Progenitor cell of endocrine pancreas (in vitro differentiated cells): ENCODE measurements at places on chromosomes 16 and 17.

DNA sequence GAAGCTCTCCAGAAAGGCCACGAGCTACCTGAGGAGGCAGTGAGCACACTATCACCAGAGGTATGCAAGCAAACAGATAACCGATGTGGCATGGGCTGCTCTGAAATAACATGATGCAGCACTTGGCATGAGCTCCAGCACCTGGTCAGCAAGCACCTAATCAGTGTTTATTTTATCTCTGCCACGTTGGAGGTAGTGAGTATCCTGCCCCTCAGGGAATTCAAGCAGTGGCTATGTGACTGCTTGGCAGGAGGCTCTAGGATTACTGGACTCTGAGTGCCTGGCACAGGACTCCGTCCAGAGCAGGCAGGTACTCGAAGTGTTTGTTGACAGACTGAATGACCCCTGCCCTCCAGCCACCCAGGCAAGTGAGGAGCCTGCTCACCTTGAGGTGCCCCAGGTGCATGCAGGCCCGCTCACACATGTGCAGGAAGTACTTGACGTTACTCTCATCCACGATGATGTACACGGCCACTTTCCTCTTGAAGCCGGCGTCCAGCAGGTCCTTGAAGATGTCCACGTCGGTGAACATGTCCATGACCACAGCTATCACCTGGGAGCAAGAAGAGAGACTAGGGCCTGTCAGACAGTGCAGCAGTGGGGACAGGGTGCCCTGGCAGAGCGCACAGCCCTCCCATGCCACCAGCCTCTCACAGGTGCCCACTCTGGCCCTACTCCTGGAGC, 16.6 kb downstream of the FAM83G start:
- DNase-seq = no peak

DNA sequence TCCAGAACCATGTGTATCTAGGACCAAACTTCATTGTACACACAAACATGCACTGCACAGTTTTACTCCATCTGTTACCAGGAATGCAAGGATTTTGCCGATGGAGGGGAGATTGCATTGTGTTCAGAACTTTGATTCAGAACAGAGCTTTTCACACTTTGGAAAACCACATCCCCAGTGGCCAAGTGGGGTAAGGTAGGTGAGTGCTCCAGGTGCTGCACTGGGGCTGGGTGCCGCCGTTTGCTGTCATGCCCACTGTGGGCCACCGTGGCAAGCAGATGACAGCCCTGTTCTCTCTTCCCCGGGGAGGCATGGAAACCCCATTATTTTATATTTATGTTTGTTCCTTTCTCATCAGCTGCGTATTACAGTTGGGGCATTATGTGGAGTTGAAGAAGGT, 29.3 kb upstream of the JPH3 start:
- no peak for DNase-seq

DNA sequence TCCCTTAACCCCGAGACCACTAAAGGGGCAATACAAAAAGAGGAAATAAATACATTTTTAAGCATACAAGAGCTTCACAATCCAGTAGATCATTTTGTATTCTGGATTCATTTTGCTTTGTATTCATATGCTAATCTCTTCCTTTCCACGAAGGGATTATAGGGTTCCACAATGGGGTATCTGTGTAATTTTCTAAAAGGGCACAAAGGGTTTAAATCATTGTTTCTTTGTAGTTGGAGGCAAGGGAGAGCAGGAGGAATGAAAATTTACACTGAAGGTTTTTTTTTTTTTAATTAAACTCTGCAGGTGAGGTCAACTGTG, 592 bp upstream of the NUFIP2 start:
- DNase-seq = no peak

DNA sequence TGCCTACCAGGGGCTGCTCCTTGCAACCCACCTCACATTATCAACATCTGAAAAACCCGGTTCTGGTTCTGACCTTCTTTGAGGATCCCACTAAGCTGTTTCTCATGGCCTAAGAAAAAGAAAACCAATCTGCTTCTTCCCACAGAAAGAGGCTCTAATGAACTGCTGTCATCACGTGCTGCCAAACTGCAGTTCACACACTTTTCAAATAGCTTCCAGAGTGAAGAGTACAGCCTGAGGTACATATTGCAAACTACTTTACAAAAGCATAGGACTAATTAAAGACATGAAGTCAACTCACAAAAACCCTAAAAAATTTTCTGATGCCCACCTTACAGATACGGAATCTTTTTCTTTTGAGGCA, 36.7 kb downstream of the SMG6 start:
- DNase-seq = no peak

- no peak for DNase-seq
These were observed 96.9 kb downstream of the C16orf78 start for GRCh38 chr16:49470513-49470991.

- no peak for DNase-seq
These were observed 12.1 kb downstream of the NHERF1 start for GRCh38 chr17:74760404-74761105.

GRCh38 chr17:70658317-70658716, 489.0 kb downstream of the KCNJ2 start:
- DNase-seq = no peak

DNA sequence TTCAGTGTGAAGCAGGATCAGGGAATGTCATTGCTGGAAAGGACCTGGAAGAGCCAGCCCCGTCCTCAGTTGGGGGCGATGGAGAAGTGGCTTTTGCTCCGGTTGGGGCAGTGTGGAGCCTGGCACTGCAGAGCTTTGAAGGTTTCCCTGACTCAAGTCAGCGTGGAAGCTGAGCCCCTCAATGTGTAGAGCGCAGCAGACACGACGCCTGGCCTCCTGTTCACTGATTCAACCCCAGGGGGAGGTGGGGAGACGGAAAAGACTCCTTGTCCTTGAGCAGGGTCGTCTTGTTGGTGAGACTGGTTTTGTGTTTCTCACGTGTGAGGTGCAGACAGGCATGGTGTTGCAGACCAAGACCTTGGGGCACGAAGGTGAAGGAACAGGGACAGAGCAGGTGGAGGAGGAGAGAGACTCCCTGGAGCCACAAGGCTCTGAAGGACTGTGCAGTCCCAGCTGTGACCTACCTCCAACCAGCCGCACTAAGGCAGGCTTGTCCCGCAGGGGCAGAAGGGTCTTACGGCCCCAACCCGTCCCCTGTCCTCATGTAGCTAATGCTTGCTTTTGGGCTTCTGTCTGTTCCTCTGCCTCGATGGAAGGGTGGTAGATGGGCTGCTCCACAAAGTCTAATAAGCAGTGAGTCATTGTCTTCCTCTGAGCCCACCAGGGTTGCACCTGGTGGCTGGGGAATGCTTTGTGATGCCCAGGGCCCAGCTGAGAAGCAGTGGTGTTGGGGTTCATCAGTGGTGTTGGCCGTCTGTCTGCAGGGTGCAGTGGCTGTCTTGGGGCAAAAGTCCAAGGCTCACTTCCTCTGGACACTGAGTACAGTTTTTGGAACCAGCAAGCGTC, 47.8 kb downstream of the MPRIP start:
- DNase-seq = no peak

- DNase-seq = no peak
These were observed 72.5 kb upstream of the CBX4 start for GRCh38 chr17:79911430-79912399.

- no peak for DNase-seq
These were observed 5.5 kb downstream of the MYO19 start for GRCh38 chr17:36529121-36529520.

DNA sequence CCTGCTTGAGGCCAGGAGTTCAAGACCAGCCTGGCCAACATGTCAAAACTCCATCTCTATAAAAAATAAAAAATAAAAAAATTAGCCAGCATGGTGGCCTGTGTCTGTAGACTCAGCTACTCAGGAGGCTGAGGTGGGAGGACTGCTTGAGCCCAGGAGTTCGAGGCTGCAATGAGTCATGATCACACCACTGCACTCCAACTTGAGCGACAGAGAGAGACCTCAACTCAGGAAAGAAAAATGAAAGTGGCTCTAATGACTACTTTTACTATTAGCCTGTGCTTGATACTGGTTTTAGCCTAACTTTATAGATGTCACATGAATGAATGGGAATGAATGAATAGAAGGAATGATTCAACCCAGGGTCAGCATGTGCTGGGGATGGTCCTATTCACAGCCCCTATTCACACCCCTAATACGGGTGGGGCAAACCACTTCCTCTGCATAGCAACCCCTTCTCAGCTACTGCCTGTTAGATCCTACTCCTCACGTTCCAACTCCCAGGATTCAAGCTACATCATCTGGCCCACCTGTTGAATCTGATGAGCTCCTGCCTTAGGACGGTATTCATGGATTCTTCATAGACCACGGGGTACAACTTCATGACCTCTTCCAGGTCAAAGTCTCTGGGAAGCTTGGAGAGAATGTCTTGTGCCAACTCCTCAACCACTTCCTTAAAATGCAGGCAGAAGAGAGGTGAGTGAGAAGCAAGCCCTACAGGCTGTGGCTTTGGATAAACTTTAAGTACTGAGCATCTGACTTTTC, 40.5 kb downstream of the LYRM1 start:
- DNase-seq = no peak

GRCh38 chr17:2179615-2180295, 123.8 kb downstream of the SMG6 start:
- no peak for DNase-seq

- no peak for DNase-seq
These were observed 15.8 kb upstream of the CCL5 start for GRCh38 chr17:35895636-35896587.

- DNase-seq = no peak
These were observed 3.1 kb downstream of the NETO2 start for GRCh38 chr16:47140686-47141085.

DNA sequence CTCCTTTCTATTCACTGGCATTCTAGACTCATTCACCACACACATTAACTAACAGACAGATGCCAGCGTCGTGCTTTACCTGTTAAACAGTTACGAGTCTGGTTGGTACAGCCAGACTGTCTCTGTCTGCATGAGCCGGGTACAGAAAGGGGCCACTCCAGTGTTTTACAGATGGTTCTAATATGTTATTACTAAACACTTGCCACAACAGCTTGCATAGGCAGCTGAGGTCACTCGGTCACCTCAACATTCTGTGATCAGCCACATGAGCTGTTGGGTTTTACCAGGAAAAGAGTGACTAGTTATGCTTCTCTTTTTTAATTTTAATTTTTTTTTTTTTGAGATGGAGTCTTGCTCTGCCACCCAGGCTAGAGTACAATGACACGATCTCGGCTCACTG, 25.2 kb downstream of the CD300A start:
- no peak for DNase-seq

- no peak for DNase-seq
These were observed 72.7 kb downstream of the SOX9 start for GRCh38 chr17:72193391-72194106.

GRCh38 chr17:48627623-48628521, 1.7 kb upstream of the HOXB9 start:
- DNase-seq = no peak

- no peak for DNase-seq
These were observed 56.8 kb downstream of the ANKFY1 start for GRCh38 chr17:4206962-4207361.

DNA sequence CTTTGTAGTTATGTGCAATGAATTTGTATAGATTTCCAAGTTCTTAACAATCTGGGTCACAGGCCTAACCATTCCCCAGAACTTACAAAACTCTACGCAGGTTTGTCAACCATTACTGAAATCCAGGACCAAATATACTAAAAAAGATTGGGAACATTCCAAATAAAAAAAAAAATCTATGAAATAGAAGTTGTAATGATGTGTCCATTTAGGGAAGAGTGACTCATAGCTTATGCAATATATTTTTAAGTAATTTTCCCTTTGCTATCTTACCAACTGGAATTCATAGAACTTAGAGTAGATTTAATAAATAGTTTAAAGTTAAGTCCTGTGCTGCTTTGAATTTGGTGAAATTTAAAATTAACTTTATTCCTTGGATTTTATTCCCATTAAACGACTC, 393.2 kb downstream of the PMP22 start:
- DNase-seq = no peak

DNA sequence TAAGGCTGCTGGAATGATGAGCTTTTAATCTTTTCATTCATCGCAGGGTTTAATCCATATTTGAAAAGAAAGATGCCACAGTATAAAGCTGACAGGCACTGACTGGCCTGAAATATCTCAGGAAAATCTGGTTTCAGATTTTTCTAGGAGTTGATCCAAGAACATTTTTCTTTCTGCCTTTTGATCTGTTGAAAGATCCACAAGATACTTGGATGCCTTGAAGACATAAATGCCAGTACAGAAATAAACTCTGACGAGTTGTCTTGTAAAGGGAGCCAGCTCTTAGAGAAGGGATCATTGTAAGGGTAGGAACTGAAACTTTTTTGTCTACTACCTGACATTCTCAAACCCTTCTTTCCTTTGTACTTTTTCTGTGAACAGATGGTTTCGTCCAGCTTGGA, 25.4 kb upstream of the KRT20 start:
- DNase-seq = no peak

GRCh38 chr16:53285236-53285635, 149.0 kb upstream of the RBL2 start:
- no peak for DNase-seq

DNA sequence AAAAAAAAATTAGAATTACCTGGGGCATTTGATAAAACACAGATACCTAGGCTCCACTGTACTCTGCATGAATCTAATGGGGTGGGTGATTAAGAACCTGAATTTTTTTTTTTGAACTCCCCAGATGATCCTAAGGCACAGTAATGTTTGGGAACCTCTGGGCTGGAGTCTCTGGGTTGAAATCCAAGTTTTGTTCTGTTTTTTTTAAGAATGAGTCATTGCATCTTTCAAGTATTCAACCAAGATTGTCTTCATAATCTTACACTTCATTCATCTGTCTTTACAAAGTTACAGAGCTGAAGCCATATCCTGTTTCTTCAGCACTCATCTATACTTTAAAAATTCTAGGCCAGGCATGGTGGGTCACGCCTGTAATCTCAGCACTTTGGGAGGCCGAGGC, 52.6 kb downstream of the PIGL start:
- DNase-seq = no peak

DNA sequence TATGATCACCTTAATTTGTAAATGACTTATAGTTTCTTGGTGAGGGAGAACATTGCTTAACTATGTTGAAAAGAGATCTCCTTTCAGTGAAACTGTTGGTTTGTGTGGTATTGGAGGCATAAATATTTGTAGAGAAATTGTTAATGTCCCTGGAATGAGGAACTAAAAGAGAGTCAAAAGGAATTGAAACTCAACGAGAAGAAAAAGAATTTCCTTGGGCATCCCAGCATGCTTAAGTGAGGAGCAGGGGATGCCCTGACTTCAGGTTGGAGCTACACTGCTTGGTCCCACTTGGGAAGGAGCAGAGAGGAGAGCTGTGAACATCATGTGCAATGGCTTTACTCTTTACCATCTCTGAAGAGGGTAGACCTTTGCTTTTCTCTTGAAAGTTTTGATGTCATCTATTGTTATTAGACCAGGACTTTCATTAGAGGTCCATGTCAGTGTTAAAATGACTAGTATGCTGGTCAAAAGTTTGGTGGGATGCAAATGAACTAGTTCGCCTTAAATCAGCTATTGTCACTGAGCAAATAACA, 21.7 kb downstream of the KRT23 start:
- no peak for DNase-seq

- no peak for DNase-seq
These were observed 3.7 kb downstream of the KRT24 start for GRCh38 chr17:40699853-40700252.

GRCh38 chr16:70749681-70750601, 51.0 kb downstream of the VAC14 start:
- DNase-seq = no peak
